Calu3 (cell line): ENCODE measurements at places on chromosomes 2 and 18. TPM values are rescaled to one million over a fixed set of nuclear protein-coding genes. Genes with fewer than 3 reads are reported as not detected.

DNA sequence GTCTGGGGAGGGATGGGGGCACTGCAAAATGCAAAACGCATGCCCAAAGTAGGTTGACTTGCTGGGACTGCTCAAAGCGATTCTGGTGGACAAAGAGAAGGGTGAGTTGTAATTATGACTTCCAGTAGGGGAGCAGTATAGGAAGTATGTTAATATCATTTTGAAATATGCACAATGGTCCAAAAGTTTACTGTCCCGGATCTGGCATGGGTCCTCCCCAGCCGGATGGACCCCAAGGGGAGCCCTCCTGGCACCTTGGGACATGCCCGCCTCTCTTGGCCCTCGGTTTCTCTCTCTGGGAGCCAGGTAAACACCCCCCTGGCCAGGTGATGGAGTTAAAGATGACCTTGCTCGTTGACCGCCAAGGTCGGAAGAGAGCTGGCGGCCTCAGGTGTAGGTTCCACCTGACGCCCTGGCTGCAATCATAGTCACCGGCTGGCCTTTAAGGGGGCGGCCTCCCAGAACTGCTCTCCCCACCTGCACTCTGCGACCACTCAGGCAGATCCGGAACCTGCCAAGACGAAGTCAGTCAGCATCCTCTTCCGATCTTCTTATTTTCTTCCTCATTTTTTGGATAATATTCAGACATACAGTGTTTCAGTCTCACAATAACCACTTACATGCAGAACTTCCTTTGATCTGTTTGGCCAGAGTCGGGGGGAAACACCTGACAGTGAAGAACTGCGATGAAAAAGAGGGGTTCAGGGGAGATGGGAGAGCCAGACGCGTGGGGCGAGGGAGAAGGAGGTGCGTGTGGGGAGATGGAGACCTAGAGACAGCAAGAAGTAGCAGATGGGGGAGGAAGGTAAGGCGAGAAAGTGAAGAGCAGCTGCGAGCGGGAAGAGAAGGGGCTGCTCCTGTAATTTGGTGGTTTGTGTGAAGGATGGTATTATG is 148.3 kb downstream of the MEIS1 start:
- DNase-seq: no peak

Gene EFEMP1
- total RNA-seq: 14.7 and 51.5 TPM in 2 replicates

DNA sequence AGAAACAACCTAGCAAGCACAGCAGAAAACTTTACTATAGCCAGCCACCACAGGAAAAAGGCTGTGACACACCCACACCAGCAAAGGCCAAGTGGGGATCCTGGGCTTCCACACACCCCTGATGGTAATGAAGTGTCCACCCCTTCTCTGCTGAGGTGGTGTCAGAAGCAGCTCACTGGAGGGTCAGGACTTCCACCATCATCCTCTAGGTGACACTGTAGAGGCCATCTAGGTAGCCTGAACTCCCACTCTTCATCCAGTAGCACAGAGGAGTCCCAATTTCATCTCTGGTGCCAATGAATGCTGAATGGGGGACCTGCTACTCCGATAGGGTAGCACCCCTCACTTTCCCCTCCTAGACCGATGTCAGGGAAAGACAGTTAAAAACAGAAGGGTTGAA is 1544.4 kb downstream of the LRP1B start:
- DNase-seq: peak; percentile 45

DNA sequence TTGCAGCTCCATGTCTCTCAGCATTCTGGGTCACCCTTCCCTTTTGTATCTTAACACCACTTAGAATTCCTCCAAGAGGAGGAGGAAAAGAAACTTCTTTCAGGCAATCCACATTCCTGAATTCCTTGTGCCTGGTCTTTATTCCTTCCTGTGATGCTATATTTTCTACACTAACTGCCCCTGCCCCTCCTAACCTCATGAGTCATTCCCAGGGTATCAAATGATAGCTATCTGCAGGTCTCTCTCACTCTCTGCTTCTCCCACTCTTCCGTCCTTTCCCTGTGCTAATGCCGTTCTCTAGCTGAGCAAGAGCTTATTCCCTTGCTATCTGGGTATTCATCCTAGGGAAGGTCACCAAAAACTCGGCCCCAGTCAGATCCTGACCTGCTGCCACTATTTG is 395.0 kb upstream of the TCF4 start:
- DNase-seq: no peak

Gene ZAP70
- not detected in 2 replicates for total RNA-seq

Gene EGR4
- total RNA-seq: 0.68 and 0.81 TPM in 2 replicates

DNA sequence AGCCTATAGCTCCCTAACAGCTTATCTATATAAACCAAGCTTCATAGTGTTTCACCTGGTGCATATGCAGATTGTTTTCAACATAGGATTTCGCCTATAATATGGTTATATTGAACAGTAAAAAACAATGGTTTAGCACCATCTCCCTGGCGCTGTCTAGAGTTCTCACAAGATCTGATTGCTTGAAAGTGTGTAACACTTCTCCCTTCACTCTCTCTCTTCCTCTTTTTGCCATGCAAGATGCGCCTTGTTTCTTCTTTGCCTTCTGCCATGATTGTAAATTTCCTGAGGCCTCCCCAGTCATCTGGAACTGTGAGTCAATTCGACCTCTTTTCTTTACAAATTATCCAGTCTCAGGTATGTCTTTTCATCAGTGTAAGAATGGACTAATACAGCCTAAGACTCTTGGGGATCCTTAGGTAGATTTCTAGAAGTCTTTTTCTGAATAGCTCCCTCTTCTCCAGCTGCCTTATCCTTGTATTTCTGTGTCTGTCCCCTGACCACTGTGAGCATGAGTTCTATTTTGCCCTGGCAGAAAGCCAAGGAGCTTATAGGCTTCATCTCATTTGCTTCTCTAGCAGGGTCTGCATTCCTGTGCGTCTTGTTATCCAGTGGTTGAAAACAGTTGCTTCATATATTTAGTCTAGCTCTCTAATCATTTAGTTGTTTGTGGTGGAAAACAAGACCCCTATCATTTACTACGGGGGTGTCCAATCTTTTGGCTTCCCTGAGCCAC is 401.6 kb downstream of the GPD2 start:
- no peak for DNase-seq

DNA sequence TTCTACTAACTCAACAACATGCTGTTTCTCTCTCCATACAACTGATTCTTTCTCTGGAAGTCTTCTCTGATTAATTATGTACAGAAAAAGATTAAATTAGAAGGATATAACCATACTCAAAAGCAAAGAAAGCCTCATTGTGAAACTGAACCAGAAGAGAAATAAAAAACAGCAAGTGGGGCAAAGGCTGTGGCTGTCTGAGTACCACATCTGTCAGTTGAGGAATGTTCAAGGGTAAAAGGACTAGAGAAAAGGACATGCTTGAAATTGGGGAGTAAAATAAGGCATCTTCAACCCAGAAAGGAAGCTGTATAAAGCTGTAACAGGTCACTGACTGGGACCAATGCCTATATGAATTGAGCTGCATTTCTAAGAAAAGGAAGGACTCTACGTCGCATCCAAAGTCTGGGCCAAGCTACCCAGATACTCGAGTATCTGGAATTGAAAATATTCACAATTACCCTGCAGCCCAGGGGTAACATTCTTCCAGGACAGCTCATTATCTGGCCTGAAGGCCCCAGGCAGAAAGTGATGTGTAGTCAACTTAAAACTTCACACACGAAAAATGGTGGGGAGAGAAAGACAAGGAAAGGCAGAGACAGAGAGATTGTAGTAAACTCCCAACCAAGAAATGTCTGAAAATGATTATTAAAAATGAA is 356.0 kb upstream of the GALNT5 start:
- DNase-seq: no peak

DNA sequence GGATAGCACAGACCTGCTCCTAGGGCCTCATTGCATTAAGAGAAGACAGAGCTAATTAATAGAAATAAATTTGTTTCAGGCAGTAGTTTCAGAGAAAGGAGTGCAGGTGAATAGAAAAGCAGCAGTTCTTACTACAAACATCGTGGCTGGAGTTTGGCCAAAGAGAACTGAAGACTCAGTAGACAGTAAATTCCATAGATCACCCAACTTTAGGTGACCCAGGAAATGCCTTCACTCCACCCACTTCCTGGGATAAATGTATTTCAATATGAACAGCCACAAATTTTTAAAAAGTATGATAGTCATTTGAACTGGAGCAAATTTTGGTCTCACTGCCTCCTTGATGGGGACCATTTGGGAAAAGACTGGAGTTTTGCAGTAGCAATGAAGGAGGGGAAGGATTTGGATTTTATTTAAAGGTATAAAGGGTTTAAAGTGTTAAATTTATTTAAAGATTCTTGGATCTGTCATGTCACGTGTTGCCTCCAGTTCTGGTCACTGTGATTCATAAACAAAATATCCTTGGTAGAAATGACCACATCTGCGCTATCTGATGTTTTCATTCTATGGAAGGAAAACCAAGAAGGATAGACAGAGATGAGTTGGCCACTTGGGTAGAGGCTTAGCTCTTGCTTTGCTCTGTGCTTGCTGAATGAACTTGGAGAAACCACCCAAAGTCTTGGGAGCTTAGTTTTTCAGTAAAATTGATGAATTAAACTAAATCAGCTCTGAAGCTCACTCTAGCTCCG is 390.2 kb downstream of the THSD7B start:
- DNase-seq: no peak
